ENCODE measurements at places on chromosomes 12 and 14.

DNA sequence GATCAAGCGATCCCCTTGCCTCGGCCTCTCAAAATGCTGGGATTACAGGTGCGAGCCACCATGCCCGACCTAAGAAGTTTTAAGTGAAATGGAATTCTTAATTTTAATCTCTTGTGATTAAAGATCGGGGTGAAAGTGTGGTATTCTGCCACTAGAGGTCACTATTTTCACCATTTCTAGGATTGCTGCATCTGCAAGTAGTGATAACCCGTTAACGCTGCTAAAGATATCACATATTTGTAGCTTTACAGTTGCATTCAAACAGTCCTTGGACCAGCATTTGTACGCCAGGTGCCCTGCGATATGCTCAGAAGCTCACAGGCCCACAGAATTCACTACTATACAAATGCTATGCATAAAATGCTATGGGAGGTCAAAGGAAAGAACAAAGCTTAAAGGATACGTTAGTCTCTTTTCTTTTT lies 19.3 kb downstream of the CCDC62 start:
- DNase-seq = no peak

GRCh38 chr12:52372216-52373154 lies 5.2 kb upstream of the KRT85 start:
- DNase-seq = peak; percentile 62

DNA sequence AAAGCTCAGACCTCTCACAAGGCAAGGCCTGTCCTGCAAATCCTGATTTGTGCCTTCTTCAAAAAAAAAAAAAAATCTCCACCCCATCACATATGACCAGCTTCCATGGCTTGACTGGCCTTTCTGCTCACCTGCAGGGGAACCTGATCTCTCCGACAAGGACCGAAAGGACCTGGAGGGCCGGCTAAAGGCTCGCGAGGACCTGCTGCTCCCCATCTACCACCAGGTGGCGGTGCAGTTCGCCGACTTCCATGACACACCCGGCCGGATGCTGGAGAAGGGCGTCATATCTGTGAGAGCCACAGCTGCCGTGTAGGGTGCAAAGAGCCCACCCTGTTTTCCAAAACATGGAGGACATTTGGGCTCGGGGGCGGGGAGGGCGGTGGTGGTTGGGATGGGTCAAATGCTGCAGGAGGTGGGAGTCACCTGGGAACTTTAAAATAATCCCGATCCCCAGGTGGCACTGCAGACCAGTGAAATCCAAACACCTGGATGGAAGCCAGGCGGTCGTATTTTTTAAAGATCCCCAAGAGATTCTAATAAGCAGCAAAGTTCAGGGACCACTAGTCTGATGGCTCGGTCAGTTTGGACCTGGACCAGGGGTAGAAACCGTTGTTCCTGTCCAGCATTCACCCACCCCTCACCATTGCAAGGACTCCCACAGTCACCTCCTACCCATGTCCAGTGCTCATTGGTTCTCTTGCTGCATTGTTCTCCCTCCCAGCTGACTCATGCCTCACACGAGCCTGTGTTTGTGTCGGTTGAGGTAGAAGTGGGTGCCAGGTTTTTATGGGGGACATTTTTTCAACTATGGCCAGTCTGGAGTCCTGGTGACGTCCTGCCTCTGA lies 44.8 kb downstream of the FOXN4 start:
- peak; percentile 42 for DNase-seq

GRCh38 chr14:67077921-67078320 lies 111.3 kb upstream of the GARIN2 start:
- DNase-seq = no peak

DNA sequence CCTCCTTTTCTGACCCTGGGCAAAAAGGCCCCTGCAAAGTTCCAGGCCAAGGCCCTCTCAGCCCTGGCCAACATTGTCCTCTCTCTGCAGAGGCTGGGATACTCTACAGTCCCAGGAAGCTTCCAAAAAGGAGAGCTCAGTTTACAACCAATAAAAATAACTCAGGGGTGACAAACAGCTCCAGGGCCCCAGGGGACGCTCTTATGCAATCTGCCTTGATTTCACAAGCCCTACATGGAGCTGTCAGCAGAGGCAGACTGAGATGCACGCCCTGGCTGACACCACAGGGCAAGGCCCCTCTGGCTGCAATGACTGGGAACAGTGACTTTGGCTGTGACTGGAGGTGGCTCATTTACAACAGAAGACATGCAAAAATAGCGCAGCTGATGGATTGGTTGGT lies 129.0 kb upstream of the MED13L start:
- DNase-seq = no peak

DNA sequence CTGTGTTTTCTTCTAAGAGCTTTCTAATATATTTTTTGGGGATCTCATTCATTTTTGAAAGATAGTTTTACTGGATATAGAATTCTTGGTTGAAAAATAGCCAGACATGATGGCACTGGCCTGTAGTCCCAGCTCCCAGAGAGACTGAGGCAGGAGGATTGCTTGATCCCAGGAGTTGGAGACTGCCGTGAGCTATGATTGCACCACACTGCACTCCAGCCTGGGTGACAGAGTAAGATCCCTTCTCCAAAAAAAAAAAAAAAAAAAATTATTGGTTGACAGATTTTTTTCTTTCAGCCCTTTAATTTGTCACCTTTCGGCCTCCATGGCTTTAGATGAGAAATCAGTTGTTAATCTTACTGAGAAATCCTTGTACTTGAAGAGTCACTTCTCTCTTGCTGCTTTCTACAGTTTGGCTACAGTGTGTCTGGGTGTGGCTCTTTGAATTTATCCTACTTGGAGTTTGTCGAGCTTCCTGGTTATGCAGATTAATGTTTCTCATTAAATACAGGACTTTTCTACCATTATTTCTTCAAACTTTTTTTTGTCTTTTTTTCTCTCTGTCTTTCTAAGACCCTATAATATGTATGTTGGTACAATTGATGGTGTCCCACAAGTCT lies 60.2 kb upstream of the AMN start:
- DNase-seq = no peak

GRCh38 chr14:99242238-99242637 lies 29.8 kb downstream of the BCL11B start:
- no peak for DNase-seq

DNA sequence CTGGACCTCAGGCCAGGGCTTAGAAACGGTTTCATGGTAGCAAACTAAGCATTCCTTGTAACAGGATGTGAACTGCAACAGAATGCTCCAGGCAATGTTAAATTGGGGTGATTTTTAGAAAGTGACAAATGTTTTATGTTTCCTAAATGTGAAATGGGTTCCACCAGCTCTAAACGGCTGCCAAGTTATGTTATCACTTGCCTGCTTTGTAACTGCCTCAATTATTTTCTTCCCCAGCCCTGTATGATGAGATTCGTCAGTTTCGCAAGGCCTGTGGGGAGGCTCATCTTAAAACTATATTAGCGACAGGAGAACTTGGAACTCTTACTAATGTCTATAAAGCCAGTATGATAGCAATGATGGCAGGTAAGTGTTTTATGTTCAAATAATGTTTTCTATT lies 70.9 kb downstream of the DERA start:
- no peak for DNase-seq

DNA sequence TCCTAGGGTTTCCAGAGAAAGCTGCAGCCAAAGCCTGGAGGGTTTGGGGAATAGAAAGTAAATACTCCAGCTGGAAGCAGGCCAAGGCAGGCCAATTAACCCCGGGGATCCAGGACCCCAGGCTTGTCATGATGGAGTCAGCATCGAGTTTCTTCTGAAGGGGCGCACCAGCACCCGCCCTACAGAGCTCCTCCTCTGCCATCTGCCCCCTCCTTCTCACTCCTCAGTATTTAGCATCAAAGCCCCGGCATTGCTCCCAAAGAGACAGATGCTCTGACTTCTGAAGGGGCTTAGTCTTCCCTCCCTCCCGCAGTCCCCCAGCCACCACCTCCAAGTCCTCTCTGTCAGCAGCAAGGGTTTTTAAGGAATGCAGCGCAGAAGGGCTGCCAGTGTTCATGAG lies 285.1 kb upstream of the NOS1 start:
- DNase-seq = no peak

DNA sequence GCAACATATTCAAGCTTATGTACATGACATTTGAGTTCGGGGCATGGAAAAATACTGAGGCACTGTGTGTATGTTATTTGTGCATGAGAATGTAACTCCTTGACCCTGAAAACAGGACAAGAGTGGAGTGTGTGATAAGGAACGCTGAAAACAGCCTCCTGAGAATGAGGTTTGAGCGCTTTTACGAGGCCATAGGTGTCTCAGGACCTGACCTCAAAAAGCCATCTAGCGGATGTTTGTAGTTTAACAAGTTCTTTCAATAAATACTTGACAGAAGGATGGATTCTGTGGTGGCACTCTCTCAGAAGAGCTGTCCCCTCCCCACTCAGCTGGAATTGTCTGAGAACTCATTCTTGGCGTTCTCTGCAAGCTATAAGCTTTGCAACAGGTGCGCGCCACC lies 350.5 kb upstream of the TMTC1 start:
- no peak for DNase-seq

GRCh38 chr12:67426067-67426466 lies 156.9 kb downstream of the CAND1 start:
- no peak for DNase-seq

DNA sequence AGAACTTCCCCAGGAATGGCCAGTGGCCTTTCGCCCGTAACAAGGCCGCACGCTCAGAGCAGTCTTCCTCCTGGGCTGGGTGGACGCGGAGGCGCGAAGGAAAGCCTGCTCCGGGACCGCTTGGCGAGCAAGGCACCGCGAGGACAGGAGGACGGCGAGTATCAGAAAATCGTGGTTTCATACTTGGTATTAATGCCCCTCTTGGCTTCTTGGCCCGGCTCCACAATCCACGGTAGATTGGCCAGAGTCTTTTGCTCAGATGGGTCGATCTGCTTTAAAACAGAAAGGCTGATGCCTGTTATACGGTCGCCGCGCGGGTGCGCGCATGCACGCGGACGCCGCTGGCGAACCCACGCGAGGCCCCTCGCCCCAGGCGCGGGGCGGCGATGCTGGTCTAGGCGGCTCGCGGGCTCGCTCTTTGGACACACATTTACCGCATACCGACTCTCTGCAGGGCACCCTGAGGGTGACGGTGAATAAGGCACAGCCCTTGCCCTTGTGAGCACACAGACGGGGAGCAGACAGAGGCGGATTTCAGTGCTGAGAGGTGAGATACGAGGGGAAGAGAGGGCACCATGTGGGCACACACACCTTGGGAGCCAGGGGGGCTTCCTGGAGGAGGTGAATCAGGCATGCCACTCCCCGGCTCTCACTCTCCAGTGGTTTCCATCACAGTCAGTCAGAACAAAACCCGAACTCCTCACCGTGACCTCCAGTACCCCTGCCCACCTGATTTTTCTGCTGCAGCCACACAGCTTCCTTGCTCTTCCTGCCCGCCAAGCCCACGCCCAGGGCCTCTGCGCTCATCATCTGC lies 100.7 kb downstream of the APAF1 start:
- DNase-seq = no peak

GRCh38 chr14:35696575-35696974 lies 112.5 kb downstream of the RALGAPA1 start:
- DNase-seq = no peak

GRCh38 chr14:79093531-79093930 lies 923.4 kb downstream of the NRXN3 start:
- no peak for DNase-seq

- no peak for DNase-seq
Observed at GRCh38 chr12:70919597-70920035, 922 bp downstream of the PTPRR start.

GRCh38 chr12:113145720-113146551 lies 3.6 kb upstream of the CFAP73 start:
- DNase-seq = no peak

DNA sequence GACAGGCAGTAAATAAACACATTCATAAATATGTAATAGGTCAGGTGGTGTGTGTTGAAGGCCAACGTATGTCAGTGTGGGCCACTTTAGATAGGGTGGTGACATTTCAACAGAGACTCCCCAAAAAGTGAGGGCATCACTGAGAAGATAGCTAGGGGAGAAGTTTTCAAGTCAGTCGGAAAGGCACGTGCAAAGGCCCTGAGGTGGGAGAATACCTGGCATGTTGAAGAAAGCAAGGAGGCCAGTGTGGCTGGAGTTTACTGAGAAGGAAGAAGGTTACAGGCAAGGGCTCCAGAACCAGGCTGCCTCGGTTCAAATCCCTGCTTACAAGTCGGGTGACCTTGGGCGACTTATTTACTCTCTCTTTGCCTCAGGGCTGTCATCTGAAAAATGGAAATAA lies 11.0 kb upstream of the HEBP1 start:
- no peak for DNase-seq

- no peak for DNase-seq
Observed at GRCh38 chr14:92456215-92457015, 57.2 kb upstream of the RIN3 start.
